ENCODE measurements at places on chromosomes 11 and 22.

- DNase-seq: no peak
Measured at GRCh38 chr11:61639816-61640443, 40.3 kb upstream of the DAGLA start.

DNA sequence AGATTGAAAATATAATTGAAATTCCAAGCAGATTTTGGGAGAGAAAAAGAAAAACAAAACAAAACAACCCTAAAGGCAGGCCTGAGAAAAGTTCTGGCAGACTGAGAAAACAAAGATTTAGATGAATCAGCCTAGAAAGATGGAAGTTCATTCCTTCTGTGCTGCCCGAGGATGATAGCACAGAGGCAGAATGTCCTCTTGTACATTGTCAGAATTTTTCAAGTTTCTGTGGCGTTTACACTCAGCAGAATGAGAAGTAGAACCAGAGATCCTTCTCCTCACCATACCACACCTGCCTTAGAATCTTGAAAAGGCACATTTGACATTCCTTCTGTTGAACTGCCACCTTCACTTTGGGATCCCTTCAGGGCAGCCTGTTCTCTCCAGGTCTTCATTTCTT, 62.5 kb upstream of the IZUMO1R start:
- DNase-seq: no peak

GRCh38 chr11:132088551-132088950, 718.1 kb downstream of the NTM start:
- no peak for DNase-seq

DNA sequence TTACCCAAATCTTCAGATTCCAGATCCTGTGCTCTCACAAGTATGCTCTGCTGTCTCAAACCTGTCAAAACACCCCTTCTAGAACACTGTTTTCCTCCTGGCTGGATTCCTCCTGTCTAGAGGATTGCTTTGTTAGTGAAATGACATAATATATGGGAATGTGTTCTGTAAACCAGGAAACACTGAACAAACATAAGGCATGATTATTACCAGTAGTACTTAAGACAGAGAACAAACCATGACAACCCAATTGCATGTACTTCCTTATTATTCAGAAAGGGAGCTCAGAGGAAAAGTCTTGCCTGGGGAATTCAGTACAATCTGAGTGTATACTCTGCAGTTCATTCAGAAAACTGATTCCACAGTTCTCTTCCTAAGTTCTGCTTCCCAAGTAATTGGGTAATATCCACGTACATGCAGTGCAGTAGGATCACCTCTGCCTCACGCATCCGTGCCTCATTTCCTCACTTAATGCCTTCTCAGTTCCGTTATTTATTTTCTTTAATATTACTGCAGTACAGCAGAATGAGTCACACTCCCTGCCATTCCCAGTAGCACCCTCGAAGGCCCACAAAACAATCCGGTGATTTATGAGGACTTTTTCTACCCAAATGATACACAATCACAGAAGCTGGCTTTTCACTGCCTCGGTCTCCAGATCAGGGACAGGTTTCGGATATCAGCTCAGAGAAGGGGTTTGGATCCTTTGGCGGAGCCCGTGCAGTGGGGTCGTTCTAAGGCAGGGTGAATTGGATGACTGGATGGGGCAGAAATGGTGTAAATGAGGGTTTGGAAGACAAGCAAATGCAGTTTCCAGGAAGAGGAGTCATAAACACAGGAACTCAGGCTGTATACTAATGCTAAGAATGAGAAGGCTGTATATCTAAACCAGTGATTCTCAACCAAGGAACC, 896.9 kb downstream of the KCNA4 start:
- DNase-seq: peak; percentile 96

DNA sequence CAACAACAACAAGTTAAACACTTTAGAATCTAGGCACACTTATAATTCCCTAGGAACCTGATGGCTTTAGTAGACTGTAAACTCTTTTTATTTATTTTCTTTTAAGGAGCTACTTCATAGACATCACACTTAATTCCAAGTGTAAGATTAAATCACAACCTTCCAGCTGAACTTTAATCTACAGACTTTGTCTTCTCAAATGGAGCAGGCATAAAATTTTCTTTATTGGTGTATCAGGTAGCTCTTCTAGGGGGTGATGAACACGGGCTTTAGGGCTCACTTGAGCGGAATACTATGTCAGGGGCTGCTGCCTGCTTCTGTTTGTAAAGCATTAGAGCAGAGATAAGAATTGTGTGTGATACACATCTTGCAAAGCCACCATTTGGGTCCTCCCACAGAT, 525.8 kb upstream of the FAT3 start:
- no peak for DNase-seq

DNA sequence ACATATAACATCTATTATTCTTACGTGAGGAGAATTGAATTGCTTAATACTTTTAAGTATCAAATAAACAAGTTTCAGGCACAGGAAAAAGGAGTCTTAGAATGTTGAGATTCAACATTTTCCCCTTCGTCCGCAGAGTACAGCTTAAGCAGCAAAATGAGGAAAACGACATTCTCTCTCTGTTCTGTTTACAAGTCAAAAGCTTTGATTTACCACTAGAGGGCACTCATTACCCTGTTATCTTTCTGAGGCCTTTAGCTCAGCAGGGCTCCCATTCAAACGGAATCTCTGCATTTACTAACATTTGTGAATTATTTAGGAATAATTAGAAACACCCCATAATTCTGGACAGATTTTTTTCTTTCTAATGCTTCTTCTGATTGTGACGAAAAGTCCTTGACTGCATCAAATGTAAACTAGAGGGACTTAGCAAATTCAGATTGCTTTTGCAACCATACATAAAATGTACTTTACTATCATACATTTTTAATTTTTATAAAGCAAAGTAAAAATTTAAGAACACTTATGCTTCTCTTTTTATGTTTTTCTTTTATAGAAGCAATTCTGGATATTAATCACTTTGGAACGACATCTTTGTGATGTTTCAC, 75.0 kb downstream of the JRKL start:
- peak; percentile 65 for DNase-seq

DNA sequence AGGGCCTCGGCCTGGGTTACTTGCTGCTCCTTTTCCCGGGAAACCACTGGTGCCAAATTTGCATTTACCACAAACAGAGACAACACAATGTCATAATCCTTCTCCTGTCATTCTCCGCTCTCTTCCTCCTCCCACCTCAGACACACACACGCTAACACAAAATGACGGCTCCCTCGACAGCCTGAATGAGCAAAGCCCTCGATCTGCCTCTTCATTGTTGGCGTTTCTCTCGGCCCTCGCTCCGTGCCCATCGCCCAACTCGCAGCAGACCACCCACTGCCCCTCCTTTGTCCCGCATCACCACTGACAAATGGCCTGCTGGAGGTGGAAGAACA, 12.5 kb upstream of the TCF20 start:
- no peak for DNase-seq

DNA sequence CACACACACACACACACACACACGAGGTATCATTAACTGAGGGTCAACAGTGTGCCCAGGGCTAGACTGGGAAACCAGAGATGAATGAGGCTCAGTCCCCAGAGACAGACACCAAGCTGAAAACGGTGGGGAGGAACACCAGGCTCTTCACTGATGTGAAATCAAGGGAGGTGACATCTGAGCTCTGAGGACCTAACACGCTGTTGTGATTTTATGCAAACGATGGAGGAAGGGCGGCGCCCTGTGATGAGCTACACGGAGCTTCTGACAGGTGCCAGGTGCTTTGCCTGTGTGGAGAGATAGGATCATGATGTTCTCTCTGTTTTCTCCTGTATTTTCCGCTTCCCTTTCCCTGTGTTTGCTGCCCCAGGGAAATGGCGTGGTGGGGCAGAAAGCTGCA, 6.5 kb upstream of the CYB5R3 start:
- DNase-seq: no peak

GRCh38 chr22:41862530-41863266, 29.8 kb downstream of the SREBF2 start:
- DNase-seq: peak; percentile 10

DNA sequence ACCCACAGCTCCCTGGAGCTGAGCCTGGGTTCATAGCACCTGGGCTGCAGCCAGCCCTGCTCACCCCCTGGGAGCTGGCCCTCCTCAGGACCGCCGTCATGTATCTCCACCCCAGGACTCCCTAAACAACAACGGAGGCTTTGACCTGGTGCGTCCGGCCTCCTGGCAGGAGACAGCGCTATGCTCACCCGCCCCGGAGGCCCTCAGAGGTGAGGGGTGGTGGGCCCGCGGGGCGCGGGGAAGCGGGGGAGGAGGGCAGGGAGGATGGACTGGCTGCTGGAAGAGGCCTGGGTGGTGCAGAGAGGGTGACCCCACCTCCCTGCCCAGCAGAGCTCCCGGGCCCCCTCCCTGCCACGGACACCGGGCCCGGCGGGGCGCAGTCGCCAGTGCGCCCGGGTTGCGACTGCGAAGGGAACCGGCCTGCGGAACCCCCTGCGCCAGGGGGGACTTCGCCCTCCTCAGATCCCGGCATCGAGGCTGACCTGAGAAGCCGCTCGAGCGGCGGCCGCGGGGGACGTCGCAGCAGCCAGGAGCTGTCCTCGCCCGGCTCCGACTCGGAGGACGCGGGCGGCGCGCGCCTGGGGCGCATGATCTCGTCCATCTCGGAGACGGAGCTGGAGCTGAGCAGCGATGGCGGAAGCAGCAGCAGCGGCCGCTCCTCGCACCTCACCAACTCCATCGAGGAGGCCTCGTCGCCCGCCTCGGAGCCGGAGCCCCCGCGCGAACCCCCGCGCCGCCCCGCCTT, 3.1 kb downstream of the MAPK8IP2 start:
- no peak for DNase-seq

- DNase-seq: no peak
Measured at GRCh38 chr11:112297248-112297866, 36.7 kb upstream of the PLET1 start.

DNA sequence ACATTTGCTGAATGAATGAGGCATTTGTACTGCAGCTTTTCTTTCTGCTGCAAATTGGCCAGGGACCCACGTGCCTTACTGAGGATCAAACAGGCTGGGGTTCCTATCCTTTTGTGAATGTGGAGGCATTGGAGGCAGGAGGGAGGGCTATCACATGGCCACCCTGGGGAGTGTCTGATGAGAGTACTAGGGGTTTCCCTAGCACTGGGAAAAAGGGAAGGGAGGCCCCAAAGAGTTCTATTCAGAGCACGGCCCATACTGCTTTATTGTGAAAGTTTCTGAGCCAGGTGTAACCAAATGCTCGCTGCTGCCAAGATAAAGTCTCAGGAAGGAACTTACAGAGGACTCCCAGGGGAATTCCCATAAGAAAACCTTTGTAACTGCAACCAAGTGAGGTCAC, 78.4 kb upstream of the ANO1 start:
- no peak for DNase-seq

DNA sequence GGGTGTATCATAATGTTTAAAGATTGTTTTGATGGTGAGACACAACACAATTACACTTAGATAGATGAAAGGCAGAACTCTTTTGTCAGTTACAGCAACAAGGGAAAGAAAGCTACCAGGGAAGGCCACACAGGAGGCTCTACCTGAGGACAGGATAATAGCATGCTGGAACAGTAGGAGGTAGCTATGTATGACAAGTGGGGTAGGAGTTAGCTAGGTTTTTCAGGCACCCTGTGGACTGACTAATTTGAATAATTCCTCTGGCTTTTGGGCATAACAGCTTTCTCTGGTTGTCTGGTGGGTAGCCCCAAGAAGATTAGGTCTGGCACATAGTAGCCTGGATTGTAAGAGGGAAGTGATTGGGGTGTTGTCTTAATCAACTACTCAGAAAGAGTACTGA, 475.4 kb upstream of the CHORDC1 start:
- DNase-seq: no peak

- no peak for DNase-seq
Measured at GRCh38 chr11:83569134-83569805, 283.1 kb upstream of the CCDC90B start.

Measured in EL (cell line).